Pancreas (tissue), 10 donors: ENCODE measurements at places on chromosomes 5 and 9. TPM values are rescaled to one million over a fixed set of nuclear protein-coding genes. Genes with fewer than 3 reads are reported as not detected.
A peak's percentile ranks its signal among the peaks of the same experiment; 100 is the strongest.

The SLC36A3 gene
- not detected for total RNA-seq

The GADD45G gene
- 18.0 TPM for total RNA-seq

The FAM200C gene
- 3.7 TPM for total RNA-seq

The WDR38 gene
- not detected for total RNA-seq

The LCN15 gene
- total RNA-seq = not detected

The NAIP gene
- total RNA-seq = 3.6 TPM

The PRR16 gene
- 2.5 TPM for total RNA-seq

The TMEM252 gene
- total RNA-seq = not detected

The CTXN3 gene
- total RNA-seq = not detected

The FSTL4 gene
- total RNA-seq = 2.4 TPM

The SOWAHA gene
- 1.9 TPM for total RNA-seq

DNA sequence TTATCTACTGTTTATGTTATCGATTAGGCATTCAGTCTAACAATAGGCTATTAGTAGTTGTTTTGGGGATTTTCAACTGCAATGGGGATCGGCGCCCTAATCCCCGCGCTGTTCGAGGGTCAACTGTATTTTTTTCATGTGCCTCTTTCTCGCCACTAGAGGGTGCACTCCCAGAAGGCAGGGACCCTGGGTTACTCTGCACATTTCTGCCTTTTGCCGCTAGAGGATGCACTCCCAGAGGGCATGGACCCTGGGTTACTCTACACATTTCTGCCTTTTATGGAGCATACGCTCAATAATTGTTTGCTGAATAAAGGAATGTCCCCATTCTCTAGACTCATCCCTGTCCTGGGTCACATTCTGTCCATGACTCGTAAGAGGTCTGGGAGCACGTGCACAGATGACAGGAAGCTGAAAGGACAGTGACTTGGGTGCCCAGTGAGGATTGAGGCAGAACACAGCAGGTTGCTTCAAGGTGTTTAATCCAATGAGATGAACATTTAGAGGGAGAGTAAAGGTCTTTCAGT lies 27.9 kb upstream of the RECK start:
- H3K4me1 ChIP-seq = no peaks in the 10 kb centered on the region
- no peaks in the 10 kb centered on the region for H3K27me3 ChIP-seq
- H3K27ac ChIP-seq = no peak overlapping the region
- peak; percentile 34 for DNase-seq

GRCh38 chr5:151068433-151069197 lies 12.2 kb downstream of the TNIP1 start:
- no peak for DNase-seq
- no peak overlapping the region for H3K4me3 ChIP-seq
- no peak overlapping the region for H3K27ac ChIP-seq
- H3K4me1 ChIP-seq = no peaks in the 10 kb centered on the region
- no peaks in the 10 kb centered on the region for H3K27me3 ChIP-seq

DNA sequence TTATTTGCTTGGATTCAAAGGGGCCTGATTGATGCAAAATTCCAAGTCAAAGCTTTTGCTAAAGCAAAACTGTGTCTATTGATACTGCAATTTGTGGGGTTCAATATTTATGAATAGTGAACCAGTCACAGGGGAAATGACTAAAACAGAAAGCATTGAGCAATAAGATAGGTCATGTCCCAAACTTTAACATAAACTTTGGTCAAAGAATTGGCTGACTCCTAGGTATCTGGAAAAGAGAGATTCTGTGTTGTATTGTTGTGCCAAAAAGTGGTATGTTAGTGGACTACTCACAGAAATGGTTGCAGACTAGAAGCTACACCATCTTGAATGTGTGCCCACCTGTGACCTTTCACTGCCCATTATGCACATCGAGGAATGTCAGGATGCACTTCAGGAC lies 585.5 kb upstream of the RGMB start:
- no peak overlapping the region for H3K27ac ChIP-seq
- H3K4me3 ChIP-seq = no peak overlapping the region
- H3K36me3 ChIP-seq = no peaks in the 10 kb centered on the region
- DNase-seq = no peak
- no peaks in the 10 kb centered on the region for H3K27me3 ChIP-seq
- H3K4me1 ChIP-seq = no peaks in the 10 kb centered on the region

GRCh38 chr5:73278693-73279092 lies 105.7 kb downstream of the TMEM174 start:
- H3K27ac ChIP-seq = no peak overlapping the region
- no peaks in the 10 kb centered on the region for H3K27me3 ChIP-seq
- H3K36me3 ChIP-seq = no peaks in the 10 kb centered on the region
- H3K4me1 ChIP-seq = peaks cover 6% of the 10 kb centered on the region
- DNase-seq = peak; percentile 29
- no peak overlapping the region for H3K4me3 ChIP-seq

DNA sequence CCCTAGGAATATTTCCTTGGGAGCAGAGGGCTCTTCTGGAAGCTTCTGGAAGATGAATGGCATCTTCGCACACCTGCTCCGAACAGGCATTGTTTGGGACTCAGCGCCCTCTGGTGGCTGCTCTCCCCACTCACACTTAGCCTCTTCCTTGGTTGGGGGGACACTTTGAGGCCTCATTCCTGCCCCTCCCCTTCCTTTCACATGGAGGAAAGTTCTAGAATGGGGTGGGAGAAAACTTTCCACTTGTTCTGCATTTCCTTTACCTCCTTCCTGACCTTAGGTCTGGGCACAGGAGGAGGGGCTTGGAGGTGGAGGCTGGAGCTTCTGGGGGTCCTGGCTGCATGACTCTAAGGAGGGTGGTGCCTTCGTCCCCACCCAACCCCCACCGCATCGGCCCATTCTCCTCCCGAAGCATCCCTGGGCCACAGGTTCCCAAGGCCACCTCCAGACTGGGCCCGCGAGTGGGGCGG lies 19.3 kb upstream of the SMIM32 start:
- no peaks in the 10 kb centered on the region for H3K4me1 ChIP-seq
- peak; percentile 87 for DNase-seq
- H3K4me3 ChIP-seq = no peak overlapping the region
- no peaks in the 10 kb centered on the region for H3K27me3 ChIP-seq

- no peak overlapping the region for H3K27ac ChIP-seq
- H3K27me3 ChIP-seq = no peaks in the 10 kb centered on the region
- no peak overlapping the region for H3K4me3 ChIP-seq
- DNase-seq = no peak
Observed at GRCh38 chr9:77455312-77455927, 192.7 kb downstream of the GNA14 start.

DNA sequence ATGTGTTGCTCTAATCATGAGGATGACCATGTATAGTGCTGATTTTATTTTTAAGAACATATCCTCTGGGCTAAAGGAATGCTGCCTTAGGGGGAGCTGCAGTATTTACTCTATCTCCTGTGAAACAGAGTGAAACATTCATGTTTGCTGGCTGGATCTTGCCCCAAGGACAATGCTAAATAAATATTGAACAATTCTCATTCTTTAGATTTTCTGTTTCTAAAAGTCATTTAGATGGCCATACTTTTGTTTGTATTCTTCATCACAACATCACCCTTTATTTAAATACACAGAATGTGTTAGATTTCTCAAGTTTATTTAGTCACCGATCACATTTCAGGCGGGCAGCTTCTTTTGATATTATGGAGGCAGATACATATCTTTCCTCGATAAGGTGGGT lies 103.3 kb downstream of the ARHGEF28 start:
- peak overlapping the region; percentile 62 for H3K27ac ChIP-seq
- no peak overlapping the region for H3K4me3 ChIP-seq
- H3K4me1 ChIP-seq = peaks cover 37% of the 10 kb centered on the region
- H3K36me3 ChIP-seq = no peaks in the 10 kb centered on the region
- DNase-seq = peak; percentile 28
- no peaks in the 10 kb centered on the region for H3K27me3 ChIP-seq

- no peaks in the 10 kb centered on the region for H3K27me3 ChIP-seq
- no peak overlapping the region for H3K4me3 ChIP-seq
- DNase-seq = no peak
- no peaks in the 10 kb centered on the region for H3K36me3 ChIP-seq
Observed at GRCh38 chr5:138875946-138876345, 811 bp upstream of the LRRTM2 start.

- H3K36me3 ChIP-seq = no peaks in the 10 kb centered on the region
- H3K27ac ChIP-seq = no peak overlapping the region
- H3K4me3 ChIP-seq = no peak overlapping the region
- H3K27me3 ChIP-seq = no peaks in the 10 kb centered on the region
- DNase-seq = no peak
Observed at GRCh38 chr9:8560560-8561525, 761.3 kb upstream of the DMAC1 start.

- DNase-seq = no peak
- no peak overlapping the region for H3K27ac ChIP-seq
- no peaks in the 10 kb centered on the region for H3K4me1 ChIP-seq
- no peaks in the 10 kb centered on the region for H3K27me3 ChIP-seq
Observed at GRCh38 chr5:61176631-61177030, 14.4 kb upstream of the SMIM15 start.

- no peaks in the 10 kb centered on the region for H3K27me3 ChIP-seq
- H3K4me3 ChIP-seq = no peak overlapping the region
- H3K4me1 ChIP-seq = no peaks in the 10 kb centered on the region
- no peak overlapping the region for H3K27ac ChIP-seq
- no peaks in the 10 kb centered on the region for H3K36me3 ChIP-seq
- DNase-seq = no peak
Observed at GRCh38 chr9:100486479-100487176, 13.7 kb downstream of the TMEFF1 start.

- H3K27me3 ChIP-seq = no peaks in the 10 kb centered on the region
- peak overlapping the region; percentile 24 for H3K27ac ChIP-seq
- H3K36me3 ChIP-seq = no peaks in the 10 kb centered on the region
- peaks cover 20% of the 10 kb centered on the region for H3K4me1 ChIP-seq
Observed at GRCh38 chr9:72473474-72474261, 47.7 kb upstream of the TMC1 start.

GRCh38 chr9:92763721-92764380 lies 782 bp downstream of the BICD2 start:
- no peaks in the 10 kb centered on the region for H3K27me3 ChIP-seq
- peak overlapping the region; percentile 98 for H3K4me3 ChIP-seq
- DNase-seq = no peak
- H3K27ac ChIP-seq = no peak overlapping the region
- H3K36me3 ChIP-seq = no peaks in the 10 kb centered on the region
- peaks cover 22% of the 10 kb centered on the region for H3K4me1 ChIP-seq

DNA sequence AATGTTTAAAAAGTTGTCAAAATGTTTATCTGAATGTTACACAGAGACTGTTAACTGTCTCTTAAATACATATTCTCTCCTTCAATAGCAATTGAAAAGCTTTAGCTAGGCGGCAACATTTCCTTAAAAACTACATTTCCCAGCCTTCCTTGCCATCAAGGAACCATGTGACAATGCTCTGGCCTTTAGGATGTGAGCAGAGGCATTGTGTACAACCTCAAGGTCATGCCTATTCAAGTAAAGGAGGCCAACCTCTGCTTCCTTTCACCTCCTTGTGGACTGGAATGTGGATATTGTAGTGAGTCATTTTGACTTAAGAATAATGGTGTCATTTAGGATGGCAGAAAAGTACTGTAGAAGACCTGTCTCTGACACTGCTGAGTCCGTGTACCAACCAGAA lies 23.7 kb upstream of the MROH2B start:
- no peak overlapping the region for H3K4me3 ChIP-seq
- no peak overlapping the region for H3K27ac ChIP-seq
- H3K27me3 ChIP-seq = no peaks in the 10 kb centered on the region
- H3K36me3 ChIP-seq = no peaks in the 10 kb centered on the region
- no peaks in the 10 kb centered on the region for H3K4me1 ChIP-seq
- no peak for DNase-seq

GRCh38 chr9:23962101-23962500 lies 136.1 kb upstream of the ELAVL2 start:
- no peak for DNase-seq
- H3K27me3 ChIP-seq = no peaks in the 10 kb centered on the region
- H3K27ac ChIP-seq = no peak overlapping the region

GRCh38 chr9:91815896-91816295 lies 134.1 kb downstream of the ROR2 start:
- H3K4me1 ChIP-seq = no peaks in the 10 kb centered on the region
- no peaks in the 10 kb centered on the region for H3K36me3 ChIP-seq
- no peak overlapping the region for H3K4me3 ChIP-seq
- no peaks in the 10 kb centered on the region for H3K27me3 ChIP-seq
- DNase-seq = no peak

GRCh38 chr9:37632479-37632878 lies 18.3 kb upstream of the FRMPD1 start:
- H3K4me1 ChIP-seq = no peaks in the 10 kb centered on the region
- H3K27ac ChIP-seq = no peak overlapping the region
- no peaks in the 10 kb centered on the region for H3K36me3 ChIP-seq

GRCh38 chr5:77630114-77630680 lies 8.3 kb downstream of the OTP start:
- DNase-seq = peak; percentile 55
- H3K27me3 ChIP-seq = peaks cover 22% of the 10 kb centered on the region
- H3K27ac ChIP-seq = no peak overlapping the region
